ENCODE measurements at places on chromosomes 3 and 15.

- peak; percentile 13 for DNase-seq
Measured at GRCh38 chr3:119331661-119332060, 37.5 kb downstream of the ARHGAP31 start.

DNA sequence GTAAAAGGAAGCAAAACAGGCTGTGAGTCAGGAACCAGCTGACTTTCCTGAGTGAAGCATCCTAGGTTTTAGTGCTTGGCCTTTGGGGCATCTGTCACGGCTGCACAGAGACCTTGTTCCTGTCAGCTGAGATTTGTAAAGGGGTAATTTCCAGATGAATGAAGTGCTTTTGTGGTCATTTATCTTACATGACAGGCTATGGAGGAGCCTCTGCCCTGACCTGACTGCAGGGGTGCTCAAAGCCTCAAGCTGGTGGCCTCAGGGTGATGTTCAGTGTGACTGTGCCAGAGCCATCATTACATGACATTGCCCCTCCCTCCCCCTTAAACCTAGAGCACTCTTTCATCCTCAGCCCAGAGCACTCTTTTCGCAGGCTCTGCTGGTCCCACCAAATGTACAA, 132.5 kb downstream of the ARNT2 start:
- DNase-seq, result no peak

GRCh38 chr3:105174017-105174615, 192.6 kb upstream of the ALCAM start:
- DNase-seq, result no peak

DNA sequence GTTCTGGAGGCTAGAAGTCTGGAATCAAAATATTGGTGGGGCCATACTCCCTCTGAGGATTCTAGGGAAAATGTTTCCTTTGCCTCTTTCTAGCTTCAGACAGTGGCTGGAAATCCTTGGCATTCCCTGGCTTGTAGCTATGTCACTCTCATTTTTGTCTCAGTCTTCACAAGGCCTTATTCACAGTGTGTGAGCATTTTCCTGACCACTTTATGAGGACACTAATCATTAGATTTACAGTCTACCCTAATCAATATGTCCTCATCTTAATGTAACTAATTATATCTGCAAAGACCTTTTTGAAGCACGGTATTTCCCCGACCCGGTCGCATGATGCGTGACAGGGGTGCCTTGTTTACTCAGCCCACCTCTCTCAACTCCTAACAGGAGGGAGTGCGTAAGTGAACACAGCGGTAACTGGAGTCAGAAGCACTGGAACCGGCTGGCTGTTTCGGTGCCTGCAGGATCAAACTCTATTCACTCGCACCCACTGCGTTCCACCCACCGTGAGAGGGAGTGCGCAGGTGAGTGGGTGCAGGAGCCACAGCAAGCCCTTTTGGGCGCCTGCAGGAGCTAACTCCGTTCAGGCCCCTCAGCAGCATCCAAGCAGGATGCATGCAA, 155.0 kb downstream of the EPHA3 start:
- DNase-seq, result no peak

GRCh38 chr3:184952671-184953070, 140.7 kb downstream of the VPS8 start:
- DNase-seq, result no peak

- DNase-seq, result no peak
Measured at GRCh38 chr3:178226094-178226493, 310.1 kb upstream of the KCNMB2 start.

- no peak for DNase-seq
Measured at GRCh38 chr3:183460081-183461055, 31.9 kb upstream of the MCF2L2 start.

Data from amniotic stem cell (primary cell).